WTC11 (cell line): ENCODE measurements at places on chromosomes 3 and 15. TPM values are rescaled to one million over a fixed set of nuclear protein-coding genes. Genes with fewer than 3 reads are reported as not detected.
A peak's percentile ranks its signal among the peaks of the same experiment; 100 is the strongest.

CHRNB4 gene
- total RNA-seq: 3.7 to 10.1 TPM (median 4.0 TPM) in 3 replicates

- peak; percentile 85 for DNase-seq
Observed at GRCh38 chr3:112333002-112333380, at the start of gene CD200. Gene CD200 (plus strand): TSS chr3:112333156. CDS start chr3:112333213, 57 bp downstream.

GRCh38 chr15:29117778-29118177 is 151.8 kb downstream of the NSMCE3 start:
- no peak for DNase-seq

GRCh38 chr15:81171286-81171685 is 25.4 kb upstream of the IL16 start:
- no peak for DNase-seq

CPN2 gene
- total RNA-seq: 0.09 to 0.14 TPM in 2 of 3 replicates, not detected in the other

CYP1A2 gene
- 0.07 TPM in 1 of 3 replicates, not detected in the others for total RNA-seq

KPNA4 gene
- 48.5 to 54.5 TPM (median 52.2 TPM) in 3 replicates for total RNA-seq

GRCh38 chr15:75349851-75350588 is 3.2 kb downstream of the NEIL1 start:
- no peak for DNase-seq

DNA sequence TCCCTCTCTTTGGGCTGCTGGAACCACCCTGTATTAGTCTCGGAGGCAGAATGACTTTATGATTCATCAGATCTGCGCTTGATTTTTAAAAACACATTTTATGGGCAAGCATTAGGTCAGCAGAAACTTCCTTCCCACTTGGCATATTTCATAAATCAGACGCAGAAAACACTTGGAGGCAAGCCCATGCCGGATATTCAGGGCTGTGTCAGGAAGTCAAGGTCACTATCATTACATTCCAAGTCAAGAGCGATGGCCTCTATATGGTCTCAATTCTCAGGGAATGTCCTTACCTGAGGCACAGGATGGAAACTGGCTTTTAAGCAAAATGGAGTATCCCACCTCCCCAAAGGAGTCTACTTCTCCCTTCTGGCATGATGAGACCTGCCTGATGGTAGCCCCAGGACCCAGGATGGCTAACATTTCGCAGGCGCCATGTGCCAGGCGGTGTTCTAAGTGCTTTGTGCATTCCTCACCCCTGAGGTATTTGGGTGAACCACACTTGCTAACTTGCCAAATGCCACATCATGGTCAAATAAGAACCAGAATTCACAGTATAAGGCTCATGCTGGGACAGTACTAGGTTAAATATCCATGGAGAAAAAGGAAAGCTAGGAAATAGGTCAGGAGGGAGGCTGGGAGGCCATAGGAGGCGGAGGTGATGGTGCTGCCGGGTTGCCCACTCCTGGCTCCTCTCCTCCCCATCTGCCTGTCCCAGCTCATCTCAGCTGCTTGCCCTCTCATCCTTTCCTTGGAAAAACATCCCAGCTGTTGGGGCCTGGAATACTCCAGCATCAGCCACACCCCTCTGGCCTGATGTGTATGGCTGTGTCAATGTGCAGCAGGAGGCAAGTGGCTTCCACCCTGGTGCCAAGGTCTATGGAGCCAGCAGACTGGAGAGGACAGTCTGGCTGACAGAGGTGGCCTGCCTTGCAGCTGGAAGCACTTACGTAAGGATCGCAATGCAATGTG is 18.8 kb downstream of the BCL2L10 start:
- DNase-seq: no peak

GATA2 gene
- total RNA-seq: 1.3 to 1.6 TPM (median 1.5 TPM) in 3 replicates
